ELF-1 (cell line): ENCODE measurements at places on chromosomes 4 and X.
A peak's percentile ranks its signal among the peaks of the same experiment; 100 is the strongest.

DNA sequence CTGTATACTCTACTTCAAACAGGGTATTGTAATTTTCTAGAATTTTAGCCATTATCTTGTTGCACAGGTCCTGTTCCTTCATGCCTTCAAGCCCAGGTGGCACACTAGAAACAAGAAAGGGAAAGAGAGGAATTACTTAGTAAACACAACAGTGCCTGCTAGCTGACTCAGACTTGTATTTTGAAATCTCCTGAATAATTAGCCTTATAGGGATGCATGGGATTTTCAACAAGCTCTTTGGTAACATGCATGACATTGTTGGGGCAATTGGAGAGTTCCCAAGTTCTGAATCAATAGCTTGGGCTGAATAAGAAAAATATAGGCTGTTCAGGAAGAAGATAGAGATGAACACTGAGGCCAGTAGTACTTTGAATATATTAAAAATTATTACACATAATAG is 118.8 kb downstream of the FAM13A start:
- no peak for DNase-seq

DNA sequence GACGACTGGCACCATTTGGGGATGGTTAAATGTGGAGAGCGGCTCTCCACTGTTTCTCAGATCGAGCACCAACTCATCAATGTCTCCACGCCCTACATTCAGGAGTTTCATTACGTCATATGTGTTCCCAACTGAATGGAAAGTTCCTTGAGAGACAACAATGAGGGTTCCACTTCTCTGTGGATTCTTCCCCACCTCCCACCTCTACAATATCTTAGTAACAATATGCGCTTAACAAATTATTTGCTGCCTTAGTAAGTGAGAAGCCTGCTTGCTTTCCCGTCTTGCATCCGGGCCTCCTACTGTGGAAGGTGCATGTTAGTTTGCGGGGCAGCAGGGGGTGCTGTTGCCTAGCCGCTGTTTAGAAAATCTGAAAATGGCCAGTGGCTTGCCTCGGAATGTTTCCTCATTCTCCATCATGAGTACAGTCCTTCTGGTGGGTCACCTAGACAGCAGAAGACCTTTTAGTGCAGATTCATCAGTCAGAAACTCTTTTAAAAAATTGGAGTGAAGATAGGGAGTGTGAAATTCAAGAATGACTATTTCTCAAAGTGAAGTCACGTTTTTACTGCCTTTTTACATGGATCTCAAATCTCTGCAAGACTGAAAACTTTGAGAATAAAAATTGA is 55.7 kb downstream of the PHOX2B start:
- DNase-seq, result peak; percentile 76

DNA sequence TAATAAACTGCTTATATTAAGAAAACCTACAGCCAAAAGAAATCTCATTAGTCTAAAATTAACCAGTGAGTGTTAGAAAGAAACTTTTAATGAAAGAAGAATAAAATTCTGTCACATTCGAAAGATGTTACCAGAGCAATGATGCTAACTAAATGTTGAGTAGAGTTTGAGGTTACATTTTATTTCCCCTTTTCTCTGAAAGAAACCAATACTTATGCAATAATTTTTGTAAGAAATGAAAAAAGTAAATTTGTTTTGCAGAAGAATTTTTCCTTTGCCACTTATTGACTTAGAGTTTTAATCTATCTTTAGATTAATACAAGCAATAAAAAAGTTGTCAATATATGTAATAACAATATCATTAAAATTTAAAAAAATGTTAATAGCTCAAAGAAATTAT is 574.0 kb upstream of the GALNTL6 start:
- DNase-seq, result no peak

DNA sequence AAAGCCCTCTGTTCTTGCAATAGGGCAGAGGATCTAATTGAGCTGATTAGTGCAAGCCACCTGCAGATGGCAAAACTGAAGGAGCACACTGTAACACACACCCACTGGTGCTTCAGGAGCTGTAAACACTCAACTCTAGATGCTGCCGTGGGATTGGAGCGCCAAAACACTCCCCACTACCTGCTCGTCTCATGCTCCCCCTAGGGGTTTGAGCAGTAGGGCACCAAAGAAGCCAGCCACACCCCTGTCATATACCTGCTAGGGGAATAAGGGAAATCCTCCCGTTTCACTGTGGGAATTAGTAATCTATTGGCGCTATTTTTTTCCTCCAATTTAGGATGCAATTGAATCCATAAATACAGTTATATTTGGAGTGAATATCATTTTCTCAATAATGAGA is 360.2 kb downstream of the GLUD2 start:
- no peak for DNase-seq

GRCh38 chr4:68724922-68725321 is 54.5 kb upstream of the UGT2B15 start:
- DNase-seq, result no peak

DNA sequence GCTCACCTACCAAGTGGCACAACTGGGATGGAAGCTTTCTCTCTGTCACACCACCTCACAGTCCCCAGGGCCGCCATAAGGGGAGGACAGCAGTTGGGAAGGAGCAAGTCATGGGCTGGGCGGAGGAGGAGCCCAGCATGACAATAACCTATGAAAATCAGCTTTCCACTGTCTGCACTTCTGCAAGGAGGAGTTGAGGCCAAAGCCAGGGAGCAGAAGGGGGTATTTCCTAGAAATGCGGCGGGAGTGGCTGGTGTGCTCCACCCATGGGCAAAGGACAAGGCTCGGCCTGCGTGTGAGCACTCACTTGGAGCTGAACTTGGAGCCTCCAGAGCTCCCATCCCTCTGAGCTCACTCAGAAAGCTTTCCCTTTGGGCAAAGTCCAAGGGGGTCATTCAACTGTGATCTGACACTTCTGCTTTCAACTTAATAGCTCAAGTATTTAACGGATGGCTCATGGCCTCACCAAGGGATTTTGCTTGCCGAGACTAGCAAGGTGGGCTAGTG is 18.5 kb downstream of the APLN start:
- DNase-seq, result no peak

DNA sequence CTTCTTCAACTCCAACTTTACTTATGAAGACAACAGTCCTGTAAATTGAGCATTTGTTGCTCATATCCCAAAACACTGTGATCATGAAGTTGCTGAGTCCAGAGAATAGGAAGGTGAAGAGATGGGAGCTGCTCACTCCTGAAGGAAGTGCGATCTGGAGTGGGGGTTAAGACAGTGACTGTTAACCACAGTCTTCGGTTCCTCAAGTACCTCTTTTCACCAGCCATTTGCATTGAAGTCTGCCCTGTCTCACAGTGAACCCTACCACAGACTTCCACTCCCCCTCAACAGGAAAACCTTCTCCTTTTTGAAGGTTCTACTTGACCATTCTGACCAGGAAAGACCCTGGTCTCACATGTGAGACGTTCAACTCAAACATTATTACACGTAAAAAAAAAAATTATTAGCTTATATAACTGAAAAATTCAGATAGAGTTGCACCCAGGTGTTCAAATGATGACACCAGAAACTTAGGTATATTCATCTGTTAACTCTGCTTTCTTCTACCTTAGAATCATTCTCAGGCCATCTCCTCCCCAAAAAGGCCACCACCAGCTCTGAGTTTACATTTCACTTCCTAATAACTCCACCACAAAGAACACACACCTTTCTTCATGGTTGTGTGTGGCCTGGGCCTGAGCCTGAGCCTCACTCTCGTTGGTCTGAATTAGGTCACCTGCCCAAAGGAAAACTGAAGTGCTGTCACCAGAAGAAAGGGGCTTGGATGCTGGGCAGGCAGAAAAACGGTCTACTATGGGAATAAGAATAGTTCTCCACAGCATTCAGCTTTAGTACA is 199.2 kb downstream of the DCTD start:
- no peak for DNase-seq

- no peak for DNase-seq
Measured at GRCh38 chr4:112173593-112174558, 28.6 kb downstream of the FAM241A start.

DNA sequence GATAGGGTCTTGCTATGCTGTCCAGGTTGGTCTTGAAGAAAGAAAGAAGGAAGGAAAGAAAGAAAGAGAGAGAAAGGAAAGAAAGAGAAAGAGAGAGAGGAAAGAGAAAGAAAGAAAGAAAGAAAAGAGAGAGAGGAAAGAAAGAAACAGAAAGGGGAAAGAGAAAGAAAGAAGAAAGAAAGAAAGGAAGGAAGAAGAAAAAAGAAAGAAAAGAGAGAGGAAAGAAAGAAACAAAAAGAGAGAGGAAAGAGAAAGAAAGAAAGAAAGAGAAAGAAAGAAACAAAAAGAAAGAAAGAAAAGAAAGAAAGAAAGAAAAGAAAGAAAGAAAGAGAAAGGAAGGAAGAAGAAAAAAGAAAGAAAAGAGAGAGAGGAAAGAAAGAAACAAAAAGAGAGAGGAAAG is 95.8 kb upstream of the SHOX start:
- DNase-seq, result no peak

DNA sequence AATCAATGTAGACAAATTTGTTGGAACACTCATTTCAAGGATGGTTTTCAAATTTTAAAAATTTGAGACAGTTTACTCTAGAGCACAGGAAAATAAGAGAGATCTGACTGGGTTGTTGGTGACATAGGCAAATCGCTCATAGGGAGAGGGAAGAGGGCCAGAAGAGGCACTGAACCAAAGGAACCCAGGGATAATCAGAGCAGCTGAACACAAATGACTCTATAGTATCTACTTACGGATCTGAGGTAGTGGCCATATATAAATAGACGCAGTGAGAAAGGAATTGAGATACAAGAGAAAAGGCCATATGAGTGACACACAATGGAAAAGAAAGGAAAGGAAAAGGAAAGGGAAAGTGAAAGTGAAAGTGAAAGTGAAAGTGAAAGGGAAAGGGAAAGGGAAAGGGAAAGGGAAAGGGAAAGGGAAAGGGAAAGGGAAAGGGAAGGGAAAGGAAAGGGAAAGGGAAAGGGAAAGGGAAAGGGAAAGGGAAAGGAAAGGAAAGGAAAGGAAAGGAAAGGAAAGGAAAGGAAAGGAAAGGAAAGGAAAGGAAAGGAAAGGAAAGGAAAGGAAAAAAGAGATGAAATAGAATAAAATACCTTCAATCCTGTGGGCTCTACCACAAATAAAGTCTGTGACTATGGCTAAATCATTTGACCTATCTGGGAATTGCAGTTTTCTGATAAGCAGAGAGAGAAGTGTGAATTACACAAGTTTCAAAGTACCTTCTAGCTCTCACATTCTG is 759.2 kb downstream of the DMD start:
- DNase-seq, result no peak

- DNase-seq, result no peak
Measured at GRCh38 chrX:103953353-103953752, 9.1 kb upstream of the TMSB15B start.

GRCh38 chrX:48472225-48472624 is 2.2 kb upstream of the SLC38A5 start:
- DNase-seq, result no peak

DNA sequence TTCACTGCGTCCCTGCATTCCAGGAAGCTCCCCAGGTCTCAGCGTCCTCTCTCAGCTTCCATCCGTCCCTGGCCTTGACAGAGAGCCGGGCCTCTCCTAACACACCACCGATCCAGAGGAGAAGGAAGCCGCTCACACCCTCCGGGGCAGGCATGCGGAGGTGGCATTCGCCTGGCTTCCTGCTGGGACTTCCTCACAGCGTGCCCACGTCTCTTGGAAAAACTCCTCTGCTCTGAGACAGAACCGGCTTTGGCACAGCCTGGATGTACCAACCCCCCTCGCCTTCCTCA is 3.2 kb downstream of the CTAG2 start:
- no peak for DNase-seq

GRCh38 chrX:1316527-1316926 is 20.1 kb upstream of the IL3RA start:
- no peak for DNase-seq

GRCh38 chrX:149004936-149005335 is 500.2 kb downstream of the IDS start:
- DNase-seq, result peak; percentile 30

- no peak for DNase-seq
Measured at GRCh38 chr4:99763635-99764101, 53.0 kb upstream of the DAPP1 start.

- no peak for DNase-seq
Measured at GRCh38 chr4:147370473-147370872, 110.4 kb upstream of the EDNRA start.

DNA sequence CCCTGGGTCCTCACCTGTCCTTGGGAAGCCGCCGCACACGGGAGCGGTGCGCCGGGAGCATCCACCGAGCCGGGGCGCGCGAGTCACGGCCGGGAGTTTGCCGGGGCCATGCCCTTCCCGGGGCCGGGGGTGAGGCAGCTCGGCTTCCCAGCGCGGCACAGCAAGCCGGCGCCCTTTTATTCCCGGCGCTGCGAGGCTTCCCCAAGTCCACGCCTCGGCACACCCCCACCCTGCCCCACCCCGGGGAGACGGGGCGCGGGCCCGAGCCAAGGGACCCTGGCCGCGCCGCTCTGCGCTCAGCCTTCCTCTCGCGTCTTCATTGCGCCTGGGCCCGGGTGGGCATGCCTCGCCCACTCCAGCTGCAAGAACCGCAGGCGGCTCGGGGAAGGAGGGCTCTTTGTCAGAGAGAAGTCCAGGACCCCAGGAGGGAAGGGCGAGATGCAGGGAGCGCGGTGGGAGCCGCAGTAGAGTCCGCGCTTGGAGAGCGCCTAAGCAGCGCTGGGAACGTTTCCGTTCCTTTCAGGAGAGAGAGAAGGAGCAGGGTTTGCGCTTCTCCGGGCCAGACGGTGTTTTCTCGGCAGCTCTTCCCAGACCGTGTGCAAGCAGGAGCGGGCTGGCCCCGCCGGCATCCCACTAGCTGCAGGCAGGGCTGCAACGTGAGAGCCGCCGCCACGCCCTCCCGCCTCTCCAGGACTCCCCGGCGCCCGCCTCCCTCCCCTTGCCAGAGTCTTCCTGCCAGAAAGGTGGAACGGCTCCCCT is at the start of gene MXRA5:
MXRA5 (minus strand) TSS at position 152 of the 759 bp plus-strand sequence. CDS start 2,819 bp downstream, outside the sequence.
- DNase-seq, result peak; percentile 84

- no peak for DNase-seq
Measured at GRCh38 chr4:74501579-74501978, 56.6 kb downstream of the AREG start.

- DNase-seq, result peak; percentile 90
Measured at GRCh38 chr4:186724058-186724863, 605 bp upstream of the FAT1 start.

- DNase-seq, result no peak
Measured at GRCh38 chr4:140711910-140712309, 44.3 kb downstream of the TBC1D9 start.

DNA sequence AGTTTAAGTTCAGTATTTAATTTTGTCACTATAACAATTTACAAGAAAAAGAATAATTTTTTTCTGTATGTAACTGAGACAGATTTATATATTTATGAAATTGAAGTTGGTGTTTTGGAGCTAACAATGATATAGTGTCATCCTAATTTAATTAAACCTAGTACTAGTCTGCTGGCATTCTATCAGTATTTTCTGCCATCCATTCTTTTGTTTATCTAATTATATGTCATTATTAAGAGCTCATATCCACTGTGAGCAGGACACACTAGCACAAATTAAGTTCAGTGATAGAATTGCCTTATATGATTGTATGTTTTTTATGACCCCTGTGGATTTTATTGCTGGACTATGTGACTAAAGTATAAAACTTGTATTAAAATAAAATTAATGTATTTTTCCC is 996.5 kb downstream of the CCSER1 start:
- DNase-seq, result no peak

DNA sequence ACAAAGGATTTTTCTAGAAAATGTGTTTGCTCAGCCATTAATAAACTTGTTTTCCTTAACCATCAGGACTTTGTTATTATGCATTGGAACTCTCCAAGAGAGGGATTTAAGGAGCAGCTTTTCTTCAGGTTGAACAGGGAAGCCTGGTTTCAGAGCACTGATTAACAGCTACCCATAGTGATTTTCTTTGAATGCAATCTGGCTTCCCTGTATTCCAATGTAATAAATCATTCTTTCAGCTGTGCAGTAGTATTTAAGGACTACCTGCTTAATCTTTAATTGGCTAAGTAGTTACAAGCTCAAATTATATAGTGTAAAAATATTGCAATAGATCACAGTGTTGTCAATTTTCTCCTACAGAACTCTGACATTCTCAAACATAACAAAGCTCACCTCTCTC is 77.5 kb downstream of the TMEM156 start:
- no peak for DNase-seq
